ENCODE measurements at places on chromosomes 13 and 19. TPM values are rescaled to one million over a fixed set of nuclear protein-coding genes. Genes with fewer than 3 reads are reported as not detected.

SPINT2 gene
- 12.6 TPM for total RNA-seq

GAPDHS gene
- not detected for total RNA-seq

SHANK1 gene
- not detected for total RNA-seq

TEAD2 gene
- total RNA-seq: not detected

NRTN gene
- total RNA-seq: not detected

TEX29 gene
- not detected for total RNA-seq

C1QTNF9B gene
- not detected for total RNA-seq

ZNF304 gene
- 8.7 TPM for total RNA-seq

SYNE4 gene
- 2.0 TPM for total RNA-seq

CEACAM16 gene
- total RNA-seq: not detected

PRX gene
- total RNA-seq: 1.3 TPM

TMEM147 gene
- total RNA-seq: 46.0 TPM

UGGT2 gene
- not detected for total RNA-seq

All from activated naive CD4-positive, alpha-beta T cell treated with anti-CD3 and anti-CD28 coated beads, Interleukin-2, amount 10 ng/mL, durations not matched to agents 5 hours and 36 hours (primary cell).